ENCODE measurements at places on chromosomes 16 and 17.
A peak's percentile ranks its signal among the peaks of the same experiment; 100 is the strongest.

DNA sequence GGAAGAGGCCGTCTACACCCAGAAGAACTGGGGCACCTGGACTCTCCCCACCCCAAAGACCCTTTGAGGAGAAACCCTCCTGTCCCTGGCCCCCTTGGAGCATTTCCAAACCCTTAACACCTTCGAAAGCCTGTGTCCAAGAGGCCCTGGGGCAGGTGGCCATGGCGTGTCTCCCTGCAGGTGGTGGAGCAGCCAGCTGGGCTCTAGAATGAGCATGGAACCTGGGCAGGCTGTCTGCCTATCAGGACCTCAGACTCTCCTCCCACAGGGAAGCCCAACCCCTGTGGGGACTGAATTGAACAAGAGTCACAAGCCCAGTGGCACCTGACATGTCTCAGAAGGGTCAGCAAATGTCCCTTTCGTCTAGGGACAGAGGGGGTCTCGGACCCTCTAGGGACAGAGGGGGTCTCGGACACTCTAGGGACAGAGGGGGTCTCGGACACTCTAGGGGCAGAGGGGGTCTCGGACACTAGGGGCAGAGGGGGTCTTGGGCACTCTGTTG, 8.4 kb downstream of the CBX4 start:
- no peak for DNase-seq

GRCh38 chr17:13957636-13958035, 111.7 kb upstream of the COX10 start:
- no peak for DNase-seq

DNA sequence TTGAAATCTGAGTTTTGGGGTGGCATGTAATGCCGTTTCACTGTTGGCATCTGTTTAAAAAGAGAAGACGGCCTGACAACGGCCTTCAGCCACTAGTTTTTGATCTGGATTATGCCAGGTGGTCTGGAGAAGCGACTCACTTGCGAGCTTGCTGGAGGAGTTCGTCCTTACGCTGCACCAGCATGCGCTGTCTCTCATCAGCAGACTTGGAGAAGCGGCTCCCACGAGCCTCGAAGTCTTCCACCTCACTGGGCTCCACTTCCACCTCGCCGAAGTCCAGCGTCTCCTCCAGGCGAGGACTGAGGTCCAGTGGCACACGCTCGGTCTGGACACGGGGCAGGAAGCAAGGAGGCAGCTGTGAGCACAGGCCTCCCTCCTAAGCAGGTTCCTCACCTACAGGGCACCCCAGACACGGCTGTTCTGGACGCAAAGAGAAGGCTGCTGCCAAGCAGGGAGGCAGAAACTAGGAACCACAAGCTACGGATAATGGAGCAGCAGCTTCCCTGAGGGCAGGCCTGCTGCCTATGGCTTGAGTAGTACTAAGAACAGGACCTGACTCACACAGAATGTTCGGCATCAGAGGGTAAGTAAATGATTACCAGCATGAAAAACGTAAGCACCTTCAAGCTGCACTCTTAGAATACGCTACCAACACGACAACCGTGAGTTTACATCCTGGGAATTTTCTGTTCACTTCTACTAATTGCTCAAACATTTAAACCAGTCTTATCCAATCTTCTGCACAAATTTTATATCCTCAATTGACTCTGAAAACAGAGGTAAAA, 61.4 kb downstream of the AMFR start:
- DNase-seq: no peak

- no peak for DNase-seq
Measured at GRCh38 chr16:888901-889570, 81.7 kb downstream of the LMF1 start.

DNA sequence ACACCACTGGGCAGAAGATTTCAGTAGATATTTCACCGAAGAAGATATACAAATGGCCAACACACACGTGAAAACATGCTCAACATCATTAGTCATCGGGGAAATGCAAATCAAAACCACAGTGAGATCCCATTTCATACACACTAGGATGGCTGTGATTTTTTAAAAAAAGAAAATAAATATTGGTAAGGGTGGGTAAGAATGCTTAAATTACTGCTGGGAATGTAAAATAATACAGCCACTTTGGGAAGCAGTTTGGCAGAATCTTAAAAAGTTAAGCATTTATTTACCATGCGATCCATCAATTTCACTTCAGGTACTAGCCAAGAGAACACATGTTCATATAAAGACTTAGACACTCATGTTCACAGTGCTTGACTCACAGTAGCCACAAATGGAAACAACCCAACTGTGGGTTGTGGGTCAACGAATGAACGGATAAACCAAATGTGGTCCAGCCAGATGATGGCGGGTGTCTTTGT, 6.5 kb upstream of the C16orf74 start:
- DNase-seq: no peak

DNA sequence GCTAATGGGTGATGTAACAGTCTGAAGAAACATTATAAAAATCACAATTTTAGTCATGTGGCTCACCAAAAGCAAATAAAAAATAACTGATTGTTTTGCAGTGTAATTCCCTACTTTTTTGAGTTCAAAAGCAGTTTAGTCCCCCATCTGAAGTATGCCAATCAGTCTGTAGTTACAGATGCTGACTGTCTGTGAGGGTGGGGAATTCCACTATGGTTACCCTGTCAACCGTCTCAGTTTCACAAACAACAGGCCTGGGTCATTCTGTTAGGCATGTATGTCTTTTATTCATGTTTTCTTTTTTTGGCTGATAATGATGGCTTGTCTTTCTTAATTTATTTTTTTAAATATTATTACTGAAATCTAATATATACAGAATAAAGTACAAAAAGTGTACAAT, 69.3 kb downstream of the STXBP4 start:
- no peak for DNase-seq

DNA sequence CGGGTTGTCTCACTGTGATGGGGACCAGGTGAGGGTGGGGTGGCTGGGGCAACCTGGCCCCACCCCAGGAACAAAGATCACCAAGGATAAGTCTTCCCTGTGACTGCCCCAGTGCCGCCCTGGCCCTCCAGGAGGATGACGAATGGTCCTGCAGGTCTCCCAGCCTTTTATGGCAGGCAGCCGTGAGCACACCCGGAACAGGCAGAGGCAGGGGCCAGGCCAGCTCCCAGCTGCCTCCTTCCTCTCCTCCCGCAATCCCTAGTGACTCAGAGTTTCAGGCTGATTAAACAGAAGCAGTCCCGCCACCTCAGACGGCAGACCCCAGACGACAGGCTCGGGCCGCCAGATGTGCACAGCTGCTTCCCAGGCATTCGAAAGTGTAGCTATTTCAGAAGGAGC, 13.3 kb downstream of the JUP start:
- DNase-seq: no peak

DNA sequence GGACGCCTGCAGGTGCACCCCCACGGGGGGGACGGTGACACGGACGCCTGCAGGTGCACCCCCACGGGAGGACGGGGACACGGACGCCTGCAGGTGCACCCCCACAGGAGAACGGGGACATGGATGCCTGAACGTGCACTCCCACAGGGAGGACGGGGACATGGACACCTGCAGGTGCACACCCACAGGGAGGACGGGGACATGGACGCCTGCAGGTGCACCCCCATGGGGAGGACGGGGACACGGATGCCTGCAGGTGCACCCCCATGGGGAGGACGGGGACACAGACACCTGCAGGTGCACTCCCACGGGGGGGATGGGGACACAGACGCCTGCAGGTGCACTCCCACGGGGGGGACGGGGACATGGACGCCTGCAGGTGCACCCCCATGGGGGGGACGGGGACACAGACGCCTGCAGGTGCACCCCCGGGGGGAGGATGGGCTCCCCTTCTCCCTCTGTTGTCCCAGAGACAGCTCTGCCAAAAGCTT, 114.5 kb upstream of the METRNL start:
- peak; percentile 42 for DNase-seq

GRCh38 chr16:70570967-70571570, 47.5 kb downstream of the SF3B3 start:
- DNase-seq: no peak

Data from activated effector memory CD4-positive, alpha-beta T cell treated with anti-CD3 and anti-CD28 coated beads, Interleukin-2, amount 50 U/mL, for 16 hours (primary cell).